Karpas-422 (cell line): ENCODE measurements at places on chromosomes 1 and 21. TPM values are rescaled to one million over a fixed set of nuclear protein-coding genes. Genes with fewer than 3 reads are reported as not detected.
A peak's percentile ranks its signal among the peaks of the same experiment; 100 is the strongest.

DNA sequence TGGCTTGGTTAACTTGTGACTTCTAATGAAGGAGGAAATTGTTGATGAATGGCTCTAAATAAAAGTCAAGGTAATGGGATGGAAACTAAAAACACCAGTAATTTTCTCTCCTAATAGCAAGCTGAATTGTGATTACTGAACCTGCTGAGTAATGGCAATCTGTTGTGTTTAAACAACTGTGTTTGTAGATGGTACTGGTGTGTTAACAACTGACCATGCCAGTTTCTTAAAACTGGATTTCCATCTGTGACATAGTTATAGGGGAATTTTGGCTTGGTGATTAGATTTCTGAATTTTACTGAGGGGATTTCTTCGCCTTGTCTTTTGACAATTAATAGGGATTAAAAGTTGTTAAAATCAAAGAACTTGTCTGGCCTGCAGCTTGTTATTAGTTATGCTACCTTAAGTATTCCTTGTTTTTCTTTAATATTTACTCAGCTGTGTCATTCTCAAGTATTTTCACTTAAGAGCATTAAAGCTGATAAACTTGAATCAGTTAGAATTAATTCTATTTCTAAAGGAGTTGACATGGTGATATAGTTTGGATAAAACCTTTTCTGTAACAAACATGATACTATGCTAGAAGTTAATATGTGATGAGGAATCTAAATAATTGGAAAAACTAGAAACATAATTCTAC is 7.9 kb upstream of the ERO1B start:
- no peak for DNase-seq

C1orf94 gene
- total RNA-seq: not detected in 2 replicates

DNA sequence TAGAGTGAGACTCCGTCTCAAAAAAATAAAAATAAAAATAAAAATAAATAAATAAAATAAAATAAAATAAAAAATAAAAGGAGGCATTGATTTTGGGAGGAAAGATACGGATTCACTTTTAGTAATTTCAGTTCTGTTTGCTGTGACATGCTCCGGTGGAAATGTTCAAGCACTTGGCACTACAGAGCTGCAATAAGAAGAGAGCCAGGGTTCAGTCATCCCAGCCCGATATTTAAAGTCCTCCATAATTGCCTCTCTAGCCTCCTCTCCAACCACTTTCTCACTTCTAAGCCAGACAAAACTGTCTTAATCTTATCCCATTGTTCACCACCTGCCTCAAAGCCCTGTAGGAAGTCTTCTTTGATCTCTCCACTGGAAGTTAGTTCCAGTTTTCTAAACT is 55.0 kb upstream of the MACF1 start:
- no peak for DNase-seq

DNA sequence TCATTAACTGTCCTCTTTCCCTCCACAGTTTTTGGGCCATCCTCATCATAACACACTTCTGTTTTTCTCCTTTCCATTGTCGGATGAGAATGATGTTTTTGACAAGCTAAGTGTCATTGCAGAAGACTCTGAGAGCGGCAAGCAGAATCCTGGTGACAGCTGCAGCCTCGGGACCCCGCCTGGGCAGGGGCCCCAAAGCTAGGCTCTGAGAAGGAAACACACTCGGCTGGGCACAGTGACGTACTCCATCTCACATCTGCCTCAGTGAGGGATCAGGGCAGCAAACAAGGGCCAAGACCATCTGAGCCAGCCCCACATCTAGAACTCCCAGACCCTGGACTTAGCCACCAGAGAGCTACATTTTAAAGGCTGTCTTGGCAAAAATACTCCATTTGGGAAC is 28.6 kb upstream of the IFNAR1 start:
- DNase-seq: no peak

DNA sequence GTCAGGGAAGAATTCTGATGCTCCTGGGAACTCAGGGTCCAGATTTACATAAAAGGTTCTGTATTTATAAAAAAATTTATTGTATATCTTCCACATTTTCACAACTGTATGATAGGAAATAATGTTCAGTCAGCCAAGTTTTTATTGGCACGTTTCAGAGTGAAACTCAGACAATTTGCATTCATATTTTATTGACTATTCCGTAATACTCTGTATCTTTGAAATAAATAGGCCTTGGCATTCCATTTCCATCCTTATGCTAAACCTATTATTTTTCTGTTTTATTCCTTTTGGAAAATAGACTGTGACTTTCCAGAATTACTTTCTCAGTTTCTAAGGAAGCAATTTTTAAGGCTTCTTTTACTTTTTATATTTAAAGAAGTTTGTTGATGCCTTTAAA is 329.0 kb downstream of the OLFM3 start:
- DNase-seq: no peak

GRCh38 chr1:211518330-211519289 is 26.6 kb upstream of the RD3 start:
- DNase-seq: no peak

DNA sequence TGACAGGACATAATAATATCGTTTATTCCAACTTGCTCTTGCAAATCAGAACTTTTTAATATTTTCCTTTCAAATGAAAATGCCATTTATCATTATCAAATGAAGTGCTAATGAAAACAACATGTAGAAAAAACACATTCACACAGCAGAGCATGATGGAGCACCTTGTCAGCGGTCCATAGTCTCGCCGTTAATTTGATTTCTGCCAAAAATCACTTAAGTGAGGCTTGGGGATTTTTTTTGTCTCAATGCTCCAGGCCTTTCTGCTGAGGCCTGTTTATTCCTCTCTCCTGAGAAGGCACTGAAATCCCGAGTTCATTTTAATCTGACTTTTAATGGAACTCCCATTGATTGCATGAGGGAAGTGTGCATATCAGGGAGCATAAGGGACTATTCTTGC is 122.5 kb downstream of the ELAVL4 start:
- DNase-seq: no peak

- no peak for DNase-seq
These were observed 89.7 kb downstream of the PBX1 start for GRCh38 chr1:164648636-164649035.

- DNase-seq: no peak
These were observed 149.3 kb downstream of the HMGB4 start for GRCh38 chr1:34013136-34013535.

ANGPTL3 gene
- total RNA-seq: not detected in 2 replicates

- DNase-seq: no peak
These were observed 80.7 kb downstream of the JAK1 start for GRCh38 chr1:64885648-64886047.

ARHGEF11 gene
- 0.11 and 0.14 TPM in 2 replicates for total RNA-seq

DNA sequence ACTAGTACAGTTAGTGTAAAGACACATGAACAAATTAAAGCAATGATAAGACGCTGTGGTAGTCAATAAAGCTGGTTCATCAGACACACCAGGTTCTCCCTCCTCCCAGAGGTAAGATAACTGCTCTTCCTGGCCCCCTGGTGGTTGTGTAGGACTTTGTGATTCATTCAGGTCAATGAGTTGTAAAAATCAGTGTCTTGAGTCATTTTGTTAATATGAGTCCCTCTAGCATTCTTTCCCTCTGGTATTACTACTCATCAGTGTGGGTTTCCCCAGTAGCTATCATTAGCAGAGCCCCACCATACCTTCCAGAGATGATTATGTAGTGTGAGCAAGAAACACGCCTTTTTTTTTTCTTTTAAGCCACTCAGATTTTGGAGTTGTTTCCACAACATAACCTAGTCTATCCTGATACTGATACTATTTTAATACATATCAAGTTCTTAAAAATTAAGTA is 3.6 kb upstream of the SETDB1 start:
- peak; percentile 92 for DNase-seq

DNA sequence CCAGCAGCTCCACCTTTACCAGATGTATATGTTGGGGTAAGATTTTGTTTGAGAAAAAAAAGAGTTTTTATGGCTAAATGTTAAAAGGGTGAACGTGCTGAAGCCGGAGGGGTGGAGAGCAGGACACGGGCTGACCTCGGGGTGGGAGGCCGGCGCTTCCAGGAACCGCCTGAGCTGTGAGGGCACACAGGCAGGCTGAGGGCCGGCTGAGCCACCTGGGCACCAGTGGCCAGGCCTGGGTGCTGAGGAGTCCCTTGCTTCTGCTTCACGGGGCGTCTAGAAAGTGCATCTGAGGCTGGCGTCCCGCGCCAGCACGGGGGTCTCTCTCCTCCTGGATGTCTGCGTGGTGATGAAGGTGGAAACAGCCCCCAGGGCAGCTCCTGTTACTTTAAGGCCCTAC is 33.6 kb upstream of the ADARB1 start:
- DNase-seq: no peak

GRCh38 chr1:200305806-200306205 is 104.0 kb downstream of the ZNF281 start:
- DNase-seq: peak; percentile 48

GRCh38 chr1:240171907-240172306 is 80.2 kb downstream of the FMN2 start:
- no peak for DNase-seq

- no peak for DNase-seq
These were observed 148.6 kb upstream of the KRTAP19-8 start for GRCh38 chr21:31186916-31187315.

GRCh38 chr1:8415526-8416278 is 97.8 kb downstream of the SLC45A1 start:
- no peak for DNase-seq

HES3 gene
- not detected in 2 replicates for total RNA-seq

DNA sequence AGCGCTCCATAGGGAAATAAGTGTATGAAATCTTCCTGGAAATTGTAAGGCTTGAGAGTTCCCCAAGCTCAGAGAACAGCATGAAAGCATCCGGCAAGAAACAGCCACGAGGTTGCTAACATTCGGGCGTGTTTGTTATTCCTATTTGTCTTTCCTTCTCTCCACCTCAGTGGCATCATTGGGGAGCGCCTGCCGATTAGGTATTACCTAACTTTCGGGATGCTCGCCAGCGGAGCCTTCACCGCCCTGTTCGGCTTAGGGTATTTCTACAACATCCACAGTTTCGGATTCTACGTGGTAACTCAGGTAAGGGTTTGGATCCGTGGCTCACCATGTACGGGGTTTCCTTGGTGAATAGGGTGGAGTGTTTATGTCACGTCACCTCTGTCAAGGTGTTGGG is 25.7 kb downstream of the SLC37A1 start:
- no peak for DNase-seq

DNA sequence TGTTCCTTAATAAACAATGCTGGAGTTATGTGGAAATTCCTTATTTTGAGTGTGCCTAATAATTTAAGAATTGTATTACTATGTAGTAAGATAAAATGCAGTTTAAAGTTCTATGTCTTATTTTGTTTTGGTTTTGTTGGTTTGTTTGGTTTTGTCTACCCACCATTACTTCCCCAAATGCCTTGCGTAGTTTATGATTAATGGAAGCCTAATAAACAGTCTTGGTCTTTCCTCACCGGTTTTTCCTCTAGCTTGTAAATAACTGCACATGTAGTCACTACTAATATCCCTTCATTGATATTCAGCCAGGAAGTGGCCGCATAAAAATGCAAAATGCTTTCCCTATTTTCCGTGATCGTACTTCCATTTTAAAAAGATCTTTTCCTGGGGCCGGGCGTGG is 2.9 kb downstream of the SDCCAG8 start:
- DNase-seq: no peak

GRCh38 chr1:186178426-186179043 is 196.5 kb downstream of the TPR start:
- DNase-seq: no peak

DNA sequence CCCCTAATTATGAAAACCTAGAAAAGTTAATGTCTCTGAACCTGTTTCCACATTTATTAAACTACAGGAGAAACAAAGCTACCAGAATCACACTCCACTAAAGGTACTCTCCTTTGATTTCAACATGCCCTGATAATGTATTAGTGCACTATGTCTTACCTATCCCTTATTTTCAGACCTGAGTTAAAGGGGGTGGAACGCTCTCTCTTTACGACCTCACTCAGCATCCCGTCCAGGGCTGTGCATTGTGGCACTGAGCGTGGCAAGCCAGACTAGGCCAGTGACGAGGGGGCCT is 678 bp downstream of the LSM10 start:
- DNase-seq: no peak

GRCh38 chr1:27662707-27663393 is 9.1 kb downstream of the IFI6 start:
- DNase-seq: peak; percentile 96

DNA sequence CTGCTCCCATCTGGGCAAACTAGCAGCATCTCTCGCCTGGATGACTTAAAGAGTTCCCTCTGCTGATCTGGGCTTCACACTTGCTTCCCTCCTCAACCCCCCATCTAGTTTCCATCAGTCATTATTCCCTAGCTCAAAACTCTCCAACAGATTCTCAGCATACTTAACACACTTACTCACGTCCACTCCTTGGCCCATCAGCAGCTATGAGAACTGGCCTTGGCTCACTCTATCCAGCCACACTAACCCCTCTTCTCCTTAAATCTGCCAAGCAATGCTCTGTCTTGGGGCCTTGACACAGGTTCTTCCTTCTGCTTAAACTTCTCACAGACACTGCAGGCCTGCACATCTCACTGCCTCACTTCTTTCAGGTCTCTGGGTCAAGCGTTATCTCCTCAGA is 41.6 kb downstream of the GNG12 start:
- no peak for DNase-seq

- no peak for DNase-seq
These were observed 471.0 kb upstream of the PBX1 start for GRCh38 chr1:164087906-164088453.

- no peak for DNase-seq
These were observed 137.1 kb downstream of the ACTL8 start for GRCh38 chr1:17892225-17892624.
